ENCODE measurements at places on chromosomes 7 and 10.

- DNase-seq = no peak
These were observed 563.4 kb downstream of the ACTR3B start for GRCh38 chr7:153322991-153323390.

DNA sequence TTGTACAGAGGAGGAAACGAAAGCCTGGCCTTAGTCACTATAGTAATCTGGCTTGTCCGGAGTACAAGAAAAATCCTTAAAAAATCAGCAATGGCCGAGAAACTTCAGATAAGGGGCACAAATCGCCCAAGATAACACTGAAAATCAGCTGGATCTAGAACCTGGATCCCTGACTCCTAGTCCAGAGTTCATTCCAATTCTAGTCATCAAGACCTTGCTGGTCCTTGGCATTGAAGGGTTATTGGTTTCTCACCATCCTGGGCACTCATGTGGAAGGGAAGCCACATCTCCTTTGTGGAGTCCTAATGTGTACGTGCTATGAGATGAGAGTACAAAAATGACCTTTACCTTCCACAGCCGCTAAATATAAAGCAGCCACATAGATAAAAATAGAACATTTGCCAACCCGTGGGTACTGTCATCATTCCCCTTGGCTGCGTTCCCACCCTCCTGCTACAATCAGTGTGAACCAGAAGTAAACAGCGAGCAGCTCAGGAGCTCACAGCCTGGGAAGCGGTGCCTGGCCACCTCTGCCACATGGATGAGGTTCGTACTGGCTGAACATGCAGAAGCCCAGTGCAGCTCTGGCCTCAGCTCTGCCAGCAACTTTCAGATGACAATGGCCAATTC is 116.0 kb upstream of the PDLIM1 start:
- DNase-seq = no peak

DNA sequence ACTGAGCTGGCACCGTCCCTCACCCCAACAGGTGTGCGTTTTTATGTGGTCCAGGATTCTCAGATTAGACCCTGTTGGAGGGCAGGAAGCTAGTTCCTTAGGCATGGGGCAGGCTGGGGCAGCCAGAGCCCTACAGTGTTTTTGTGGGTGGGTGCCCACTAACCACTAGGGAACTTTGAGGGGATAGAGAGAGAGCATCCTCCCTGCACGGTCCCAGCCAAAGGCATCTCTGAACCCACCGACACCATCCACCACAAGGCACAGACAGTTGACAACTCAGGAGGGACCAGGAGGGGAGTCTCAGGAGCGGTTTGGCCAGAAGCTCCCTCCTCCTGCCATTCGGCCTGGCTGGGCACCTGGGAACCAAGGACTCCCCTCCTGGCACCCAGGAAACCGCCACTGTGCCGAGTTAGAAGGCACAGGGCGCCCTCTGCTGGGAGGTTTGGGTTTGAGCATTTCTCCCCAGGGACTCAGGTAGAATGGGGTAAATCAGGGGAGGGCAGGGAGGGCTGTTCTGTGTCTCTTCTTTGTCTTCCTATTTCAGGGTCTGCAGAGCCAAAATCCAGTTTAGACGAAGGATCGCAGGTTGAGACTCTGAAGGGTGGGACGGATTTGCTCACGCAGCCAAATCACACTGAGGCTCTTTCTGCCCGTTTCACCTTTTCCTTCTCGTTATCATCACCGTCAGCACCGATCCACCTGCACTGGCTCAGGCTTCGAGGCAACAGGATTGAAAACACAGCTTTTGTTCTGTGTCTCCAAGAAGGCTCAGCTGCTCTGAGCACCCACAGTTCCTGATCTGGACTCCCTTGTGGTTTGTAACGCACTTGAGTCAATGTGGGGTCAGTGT is 84.8 kb upstream of the COL13A1 start:
- no peak for DNase-seq

- no peak for DNase-seq
These were observed 490.0 kb downstream of the CNTNAP2 start for GRCh38 chr7:146606628-146607027.

GRCh38 chr10:121481180-121481579 is 117.1 kb downstream of the FGFR2 start:
- DNase-seq = peak; percentile 12

DNA sequence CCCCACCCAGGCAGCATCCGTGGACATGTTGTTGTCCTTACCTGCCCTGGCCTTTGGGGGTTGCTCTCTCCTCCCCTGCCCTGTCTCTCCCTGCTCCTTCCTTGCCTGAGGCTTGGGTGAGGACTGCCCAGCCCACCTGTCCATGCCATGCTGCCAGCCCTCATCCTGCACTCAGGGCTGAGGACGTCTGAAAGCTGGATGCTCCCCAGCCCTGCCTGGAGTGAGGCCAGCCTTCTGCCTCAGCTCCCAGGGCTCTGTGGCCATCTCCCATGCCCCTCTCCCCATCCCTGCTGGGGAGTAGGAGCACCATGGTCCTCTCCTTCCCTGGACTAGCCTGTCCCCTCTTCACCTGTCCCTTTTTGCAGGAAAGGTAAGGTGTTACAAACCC is 68.4 kb downstream of the RAMP3 start:
- DNase-seq = no peak

DNA sequence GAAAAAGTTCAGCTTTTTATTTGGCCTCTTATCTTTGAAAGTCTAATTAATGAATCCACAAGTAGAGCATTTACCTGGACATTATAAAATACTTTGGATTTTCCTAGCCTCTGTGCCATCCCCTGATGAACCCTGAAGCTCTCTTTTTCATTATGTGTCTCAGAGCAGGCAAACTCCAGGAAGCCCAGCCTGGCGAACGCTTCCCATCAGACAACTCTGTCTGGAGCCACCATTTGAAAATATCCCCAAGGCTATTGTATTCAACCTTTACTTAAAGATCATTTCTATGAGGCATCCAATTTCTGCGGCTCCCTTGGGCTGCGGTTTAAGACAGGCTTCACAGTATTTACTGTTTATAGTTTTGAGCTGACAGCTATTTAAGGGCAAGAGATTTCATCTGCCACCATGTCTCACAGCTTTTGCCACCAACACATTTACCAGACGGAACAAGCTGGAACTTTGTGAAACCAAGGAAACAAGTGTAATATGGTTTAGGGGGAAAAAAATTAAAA is 257.2 kb upstream of the GLI3 start:
- no peak for DNase-seq

DNA sequence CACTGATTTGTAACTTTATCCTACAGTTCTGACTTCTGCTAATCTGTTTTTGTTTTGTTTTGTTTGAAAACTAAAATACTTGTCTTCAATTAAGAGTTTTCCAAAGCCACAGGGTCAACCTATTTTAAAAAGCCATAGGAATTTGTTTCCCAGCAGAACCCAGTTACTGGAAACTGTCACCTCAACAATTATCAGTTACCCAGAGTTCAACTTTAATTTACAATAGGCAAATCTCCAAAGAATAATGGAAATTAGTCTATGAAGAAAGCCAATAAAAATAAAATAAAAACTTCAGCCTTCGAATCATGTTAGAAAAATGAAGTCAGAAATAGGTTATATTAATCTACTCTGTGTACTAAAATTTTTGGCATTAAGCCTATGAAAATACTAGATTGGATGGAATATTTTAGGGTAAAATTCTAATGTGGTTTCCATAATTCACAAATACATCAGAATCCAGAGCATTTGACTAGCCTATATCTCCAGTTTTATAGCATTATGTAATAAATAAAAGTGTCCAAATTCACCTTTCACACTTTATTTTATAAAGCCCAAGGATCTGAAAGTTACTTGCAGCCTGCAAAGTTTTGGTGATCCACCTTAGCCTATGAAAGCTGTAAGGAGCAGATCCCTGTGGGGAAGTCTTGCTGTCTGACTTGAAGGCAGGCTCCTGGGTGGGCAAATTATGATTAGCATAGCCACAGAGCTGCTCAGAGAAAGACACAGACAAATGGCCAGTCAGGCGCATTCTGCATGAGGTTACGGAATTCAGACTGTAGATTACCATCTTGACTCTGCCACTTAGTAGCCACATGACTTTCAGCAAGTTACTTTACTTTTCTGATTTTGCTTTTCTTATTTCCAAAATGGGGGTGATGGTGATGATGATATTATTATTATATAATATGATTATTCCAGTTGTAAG is 250.0 kb upstream of the HGF start:
- DNase-seq = peak; percentile 33

GRCh38 chr7:41224063-41224763 is 478.7 kb downstream of the INHBA start:
- peak; percentile 37 for DNase-seq

- peak; percentile 37 for DNase-seq
These were observed 136.0 kb upstream of the COL1A2 start for GRCh38 chr7:94258418-94259300.

- no peak for DNase-seq
These were observed 52.0 kb upstream of the SMNDC1 start for GRCh38 chr10:110356628-110357245.

- no peak for DNase-seq
These were observed 26.5 kb downstream of the ADGRA1 start for GRCh38 chr10:133114251-133114650.

DNA sequence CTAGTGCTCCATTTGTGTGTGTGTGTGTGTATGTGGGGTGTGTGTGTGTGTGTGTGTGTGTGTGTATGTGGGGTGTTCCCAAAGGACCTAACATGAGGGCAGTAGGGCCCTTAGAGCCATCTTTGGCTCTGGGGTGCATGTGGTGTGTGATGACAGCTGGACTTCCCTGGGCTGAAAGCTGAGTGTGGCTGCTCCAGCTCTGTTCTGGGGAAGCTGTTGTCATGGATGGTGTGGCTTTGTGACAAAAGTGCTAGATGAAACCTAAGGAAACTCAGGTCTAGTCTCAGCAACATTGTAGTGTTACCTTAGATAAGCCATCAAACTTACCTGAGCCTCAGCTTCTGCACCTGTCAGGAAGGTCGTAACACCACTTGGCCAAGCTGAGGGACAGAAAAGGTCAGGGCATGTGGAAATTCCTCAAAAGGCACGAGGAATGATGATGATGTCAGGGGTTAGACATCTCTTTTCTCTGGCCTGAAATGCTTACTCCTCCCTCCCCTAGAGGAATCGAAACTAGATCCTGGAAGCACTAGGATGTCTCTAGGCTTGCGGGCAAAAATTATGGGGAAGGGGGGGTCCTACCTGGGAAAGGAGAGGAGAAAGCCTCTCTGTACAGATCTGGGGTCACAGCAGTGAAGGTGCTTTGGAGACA is 115.4 kb downstream of the RPS24 start:
- peak; percentile 19 for DNase-seq

DNA sequence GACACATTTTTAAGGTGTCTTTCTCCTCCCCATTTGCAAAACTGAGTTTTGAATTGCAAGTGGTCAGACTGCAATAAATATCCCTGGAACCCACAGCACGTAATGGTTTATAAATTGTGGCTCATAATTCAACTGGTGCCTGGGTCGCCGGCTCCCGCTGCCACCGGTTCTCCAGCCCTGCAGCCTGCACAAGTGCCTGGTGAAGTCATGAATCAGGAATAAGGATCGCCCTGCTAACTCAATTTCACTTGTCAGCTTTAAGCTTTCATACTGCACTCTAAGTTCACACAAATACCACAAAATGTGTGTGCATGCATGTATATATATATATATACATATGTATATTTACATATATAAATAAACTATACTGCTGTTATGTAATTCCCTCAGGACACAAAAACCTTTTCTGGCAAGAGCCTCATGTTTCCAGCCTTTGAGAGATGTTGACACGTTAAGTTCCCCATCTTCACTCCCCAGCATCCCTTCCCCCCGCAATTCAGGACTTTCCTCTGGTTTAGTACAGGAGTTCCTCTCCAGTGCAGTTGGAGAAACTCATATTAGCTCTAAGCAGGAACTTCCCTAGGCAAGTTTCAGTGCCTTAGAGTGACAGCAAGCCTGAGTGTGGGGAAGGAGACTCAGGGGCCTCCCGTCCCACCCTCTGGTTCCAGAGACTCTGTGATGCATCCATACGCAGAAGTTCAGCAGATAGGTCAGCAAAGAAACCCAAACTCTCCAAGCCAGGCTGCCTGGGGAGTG is 129.2 kb upstream of the UNC5B start:
- no peak for DNase-seq

- DNase-seq = no peak
These were observed 120.6 kb downstream of the LRRC4 start for GRCh38 chr7:127910670-127911069.

DNA sequence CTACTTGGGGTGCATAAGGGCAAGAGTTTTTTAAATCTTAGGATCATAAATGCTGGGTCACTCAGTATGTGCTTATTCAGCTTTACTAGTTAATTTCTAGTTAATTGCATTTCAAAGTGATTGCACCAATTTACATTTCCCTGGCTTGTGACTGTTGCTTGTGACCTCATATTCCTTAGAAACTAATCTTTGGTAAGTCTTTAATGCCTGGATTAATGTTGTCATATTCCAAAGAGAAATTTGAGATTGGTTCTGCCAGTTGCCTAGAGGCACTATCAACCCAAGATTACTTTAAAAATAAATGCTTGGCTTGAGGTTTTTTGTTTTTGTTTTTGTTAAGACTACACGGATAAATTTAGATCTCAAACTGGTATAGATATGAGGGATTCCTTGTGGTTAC is 103.1 kb downstream of the ANK3 start:
- no peak for DNase-seq

DNA sequence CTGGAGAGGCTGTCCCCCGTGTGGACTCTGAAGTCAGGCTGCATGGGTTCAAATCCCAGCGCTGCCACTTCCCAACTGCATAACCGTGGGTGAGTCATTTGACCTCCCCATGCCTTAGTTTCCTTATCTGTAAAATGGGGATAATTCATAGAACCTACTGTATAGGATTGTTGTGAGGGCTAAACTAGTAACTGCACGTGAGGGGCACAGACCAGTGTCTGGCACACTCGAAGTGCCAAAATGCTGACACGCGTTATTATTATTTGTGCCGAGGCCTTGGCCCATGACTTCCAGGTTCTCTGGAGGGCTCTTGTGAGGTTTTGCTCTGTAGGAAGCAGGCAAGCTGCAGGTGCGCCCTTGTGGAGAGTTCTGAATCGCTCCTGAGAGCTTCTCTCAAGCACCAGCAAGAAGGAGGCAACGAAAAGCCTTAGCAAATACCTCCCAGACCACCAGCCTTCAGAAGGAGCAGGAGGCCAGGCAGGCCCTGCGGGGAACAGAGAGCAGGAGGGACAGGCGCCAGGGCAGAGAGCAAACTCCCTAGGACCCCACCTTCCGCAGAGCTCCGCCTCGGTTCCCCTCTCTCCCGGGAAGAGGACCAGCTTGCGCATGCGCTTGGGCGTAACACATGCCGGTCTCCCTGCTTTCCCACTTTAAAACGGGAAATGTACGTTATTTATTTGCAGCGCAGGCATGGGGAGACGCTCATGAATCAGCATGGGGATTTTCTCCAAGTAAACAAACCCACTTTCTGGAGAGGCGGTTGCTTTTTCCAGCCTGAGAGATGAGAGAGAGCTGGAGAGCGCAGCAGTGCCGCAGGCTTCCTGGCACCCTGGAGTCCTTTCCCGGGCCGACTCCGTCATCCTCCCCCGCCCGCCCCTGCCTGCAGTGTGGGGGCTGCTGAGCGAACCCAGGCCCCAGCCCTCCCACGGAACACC is 39.6 kb downstream of the SORCS3 start:
- peak; percentile 37 for DNase-seq

DNA sequence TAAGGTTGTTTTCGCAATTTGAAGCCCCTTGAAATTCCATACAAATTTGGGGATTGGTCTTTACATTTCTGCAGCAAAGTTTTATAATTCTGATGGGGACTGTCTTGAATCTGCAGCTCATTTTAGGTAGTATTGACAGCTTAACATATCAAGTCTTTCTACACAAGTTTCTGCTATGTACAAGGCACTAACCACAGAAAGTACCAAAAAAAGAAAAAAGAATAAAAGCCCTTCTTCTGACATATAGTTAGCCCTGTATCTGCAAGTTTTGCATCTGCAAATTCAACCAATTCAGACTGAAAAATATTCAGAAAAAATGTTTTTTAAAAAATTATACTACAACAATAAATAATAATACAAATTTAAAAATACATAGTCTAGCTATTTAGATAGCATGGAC is 15.3 kb downstream of the POT1 start:
- DNase-seq = no peak

- no peak for DNase-seq
These were observed 325.9 kb upstream of the SMIM30 start for GRCh38 chr7:113444261-113444660.

Measured in fibroblast of skin of abdomen (primary cell).